ENCODE measurements at places on chromosomes 11 and 22.

DNA sequence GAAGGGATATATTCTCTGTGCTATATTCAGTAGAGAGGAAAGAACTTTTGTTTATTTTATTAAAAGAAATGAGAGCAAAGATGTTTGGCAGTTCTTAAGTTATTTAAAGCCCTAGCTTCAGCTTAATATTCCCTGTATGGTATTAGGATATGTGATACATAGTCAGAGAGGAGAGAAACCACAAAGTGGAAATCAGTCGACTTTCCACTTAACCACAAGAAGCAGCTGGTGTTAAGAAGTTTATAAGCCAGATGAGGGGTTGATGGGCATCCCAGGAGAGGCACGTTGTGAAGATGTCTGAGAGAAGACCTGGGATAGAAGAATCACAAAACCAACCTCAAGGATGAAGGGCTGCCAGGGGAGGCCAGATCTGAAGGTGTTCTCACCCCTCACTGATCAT lies 23.3 kb upstream of the PHF21B start:
- no peaks in the 10 kb centered on the region for H3K27me3 ChIP-seq
- H3K4me1 ChIP-seq = no peaks in the 10 kb centered on the region
- H3K36me3 ChIP-seq = no peaks in the 10 kb centered on the region
- DNase-seq = no peak

DNA sequence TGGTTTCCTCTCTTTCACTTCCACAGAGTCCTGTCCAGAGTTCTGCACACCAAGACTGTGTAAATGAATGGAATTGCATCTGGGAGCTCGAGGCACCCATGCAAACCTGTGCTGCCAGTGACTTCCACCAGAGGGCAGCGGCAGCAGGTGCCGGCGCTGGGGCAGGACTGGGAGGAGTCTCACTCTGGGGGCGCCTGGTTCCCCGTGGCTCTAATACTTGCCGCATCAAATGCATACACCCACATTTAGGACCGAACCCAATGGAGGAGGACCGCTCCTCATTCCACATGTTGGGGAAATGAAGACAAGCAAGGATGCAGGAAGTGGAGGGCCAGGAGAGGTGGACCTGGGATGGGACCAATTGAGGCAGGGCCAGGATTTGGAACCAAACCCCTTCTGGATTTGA lies 1.1 kb upstream of the CD6 start:
- H3K27ac ChIP-seq = no peak overlapping the region
- no peak for DNase-seq
- no peaks in the 10 kb centered on the region for H3K4me1 ChIP-seq
- no peaks in the 10 kb centered on the region for H3K27me3 ChIP-seq

DNA sequence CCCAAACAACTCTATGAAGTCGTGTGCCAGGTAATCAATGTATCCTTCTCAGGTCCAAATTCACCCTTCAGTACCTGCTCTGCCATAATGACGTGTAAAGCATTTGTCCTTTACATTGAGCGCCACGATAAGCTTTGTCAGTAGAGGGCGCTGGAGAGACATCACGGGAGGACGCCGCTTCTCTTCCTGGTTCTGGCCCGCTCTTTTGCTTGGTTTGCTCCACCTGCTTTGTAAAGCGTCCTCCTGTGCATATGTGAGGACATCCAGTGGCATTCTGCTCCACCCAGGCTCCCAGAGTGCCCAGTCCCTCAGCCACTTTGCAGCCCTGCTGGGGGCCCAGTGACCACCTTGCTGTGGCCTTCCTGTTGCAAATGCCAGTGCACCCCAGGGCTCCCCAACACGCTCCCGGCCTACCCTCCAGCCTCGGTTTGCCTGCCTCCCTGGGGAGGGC lies 61.1 kb downstream of the WT1 start:
- no peak overlapping the region for H3K27ac ChIP-seq
- no peaks in the 10 kb centered on the region for H3K27me3 ChIP-seq
- peak; percentile 6 for DNase-seq
- H3K4me3 ChIP-seq = no peak overlapping the region

DNA sequence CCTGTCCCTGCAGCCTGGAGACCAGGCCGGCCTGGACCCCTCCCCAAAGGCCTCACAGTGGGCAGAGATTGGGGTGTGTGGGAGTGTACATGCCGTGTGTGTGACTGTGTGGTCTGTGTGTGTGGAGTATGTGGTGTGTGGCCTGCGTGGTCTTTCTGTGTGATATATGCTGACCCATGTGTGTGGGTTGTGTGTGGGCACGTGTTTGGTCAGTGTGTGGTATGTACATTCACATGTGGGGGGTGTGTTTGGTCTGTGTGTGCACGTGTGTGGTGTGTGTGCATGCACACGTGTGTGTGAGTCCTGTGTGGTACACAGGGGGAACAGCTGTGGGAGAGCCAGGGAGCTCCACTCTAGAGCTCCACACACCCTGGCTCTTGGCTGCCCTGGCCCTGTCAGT lies 1185.1 kb downstream of the BRD1 start:
- H3K4me1 ChIP-seq = peaks cover 51% of the 10 kb centered on the region
- no peak overlapping the region for H3K4me3 ChIP-seq

DNA sequence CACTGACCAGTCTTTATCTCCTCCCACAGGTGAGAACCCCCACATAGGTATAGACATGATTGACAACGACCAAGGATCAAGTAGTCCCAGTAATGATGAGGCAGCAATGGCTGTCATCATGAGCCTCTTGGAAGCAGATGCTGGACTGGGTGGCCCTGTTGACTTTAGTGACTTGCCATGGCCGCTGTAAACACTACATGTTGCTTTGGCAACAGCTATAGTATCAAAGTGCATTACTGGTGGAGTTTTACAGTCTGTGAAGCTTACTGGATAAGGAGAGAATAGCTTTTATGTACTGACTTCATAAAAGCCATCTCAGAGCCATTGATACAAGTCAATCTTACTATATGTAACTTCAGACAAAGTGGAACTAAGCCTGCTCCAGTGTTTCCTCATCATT lies 76.5 kb downstream of the BTBD10 start:
- no peak for DNase-seq
- H3K27ac ChIP-seq = no peak overlapping the region
- H3K36me3 ChIP-seq = peaks cover 83% of the 10 kb centered on the region
- H3K4me3 ChIP-seq = no peak overlapping the region
- peaks cover 7% of the 10 kb centered on the region for H3K4me1 ChIP-seq

GRCh38 chr11:12432507-12432906 lies 55.1 kb downstream of the PARVA start:
- H3K4me3 ChIP-seq = no peak overlapping the region
- no peaks in the 10 kb centered on the region for H3K36me3 ChIP-seq
- H3K4me1 ChIP-seq = peaks cover 29% of the 10 kb centered on the region
- peak overlapping the region; percentile 74 for H3K27ac ChIP-seq

Measured in tibial nerve (tissue), 4 donors.